Endodermal cell (in vitro differentiated cells): ENCODE measurements at places on chromosomes 2 and 18. TPM values are rescaled to one million over a fixed set of nuclear protein-coding genes. Genes with fewer than 3 reads are reported as not detected.

DNA sequence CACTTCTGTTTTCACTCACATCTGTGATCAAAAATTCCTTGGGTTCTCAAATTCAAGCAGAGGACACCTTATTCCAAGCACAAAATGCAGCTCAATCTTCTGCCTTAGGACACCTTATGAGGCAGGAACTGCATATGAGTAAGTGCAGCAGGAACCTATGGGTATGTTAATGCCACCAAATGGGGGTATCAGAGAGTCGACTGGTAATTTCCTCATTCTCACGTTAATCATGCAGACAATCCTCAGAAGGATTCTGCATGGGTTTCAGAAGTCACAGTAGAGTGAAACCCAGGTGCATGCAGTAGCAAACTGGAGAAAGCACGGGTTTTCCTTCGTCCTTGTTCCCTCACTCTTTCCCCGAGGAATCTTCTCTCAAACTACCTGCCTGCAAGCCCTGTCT, 452.8 kb downstream of the CBLN2 start:
- no peaks in the 10 kb centered on the region for H3K27me3 ChIP-seq
- no peaks in the 10 kb centered on the region for H3K36me3 ChIP-seq
- H3K4me1 ChIP-seq = no peaks in the 10 kb centered on the region
- no peak overlapping the region for H3K27ac ChIP-seq
- no peak overlapping the region for H3K4me3 ChIP-seq

- H3K27me3 ChIP-seq = no peaks in the 10 kb centered on the region
- no peak for DNase-seq
- no peak overlapping the region for H3K4me3 ChIP-seq
- peaks cover 12% of the 10 kb centered on the region for H3K4me1 ChIP-seq
- H3K27ac ChIP-seq = no peak overlapping the region
- H3K36me3 ChIP-seq = no peaks in the 10 kb centered on the region
These were observed 94.3 kb upstream of the CELF4 start for GRCh38 chr18:37659906-37660305.

DNA sequence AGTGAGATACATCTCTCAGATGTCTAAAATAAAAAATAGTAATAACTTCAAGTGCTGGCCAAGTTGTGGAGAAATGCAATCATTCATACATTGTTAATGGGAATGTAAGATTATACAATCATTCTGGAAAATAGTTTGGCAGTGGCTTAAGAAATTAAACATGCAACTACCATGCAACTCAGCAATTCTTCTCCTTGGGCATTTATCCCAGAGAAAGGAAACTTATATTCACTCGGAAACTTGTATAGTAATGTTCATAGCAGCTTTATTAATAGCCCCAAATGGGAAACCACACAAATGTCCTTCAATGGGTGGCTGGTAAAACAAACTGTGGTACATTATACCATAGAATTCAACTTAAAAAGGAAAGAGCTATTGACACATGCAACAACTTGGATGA, 274.0 kb upstream of the SPRED2 start:
- H3K4me3 ChIP-seq = no peak overlapping the region
- H3K36me3 ChIP-seq = no peaks in the 10 kb centered on the region
- no peak overlapping the region for H3K27ac ChIP-seq
- no peaks in the 10 kb centered on the region for H3K27me3 ChIP-seq

DNA sequence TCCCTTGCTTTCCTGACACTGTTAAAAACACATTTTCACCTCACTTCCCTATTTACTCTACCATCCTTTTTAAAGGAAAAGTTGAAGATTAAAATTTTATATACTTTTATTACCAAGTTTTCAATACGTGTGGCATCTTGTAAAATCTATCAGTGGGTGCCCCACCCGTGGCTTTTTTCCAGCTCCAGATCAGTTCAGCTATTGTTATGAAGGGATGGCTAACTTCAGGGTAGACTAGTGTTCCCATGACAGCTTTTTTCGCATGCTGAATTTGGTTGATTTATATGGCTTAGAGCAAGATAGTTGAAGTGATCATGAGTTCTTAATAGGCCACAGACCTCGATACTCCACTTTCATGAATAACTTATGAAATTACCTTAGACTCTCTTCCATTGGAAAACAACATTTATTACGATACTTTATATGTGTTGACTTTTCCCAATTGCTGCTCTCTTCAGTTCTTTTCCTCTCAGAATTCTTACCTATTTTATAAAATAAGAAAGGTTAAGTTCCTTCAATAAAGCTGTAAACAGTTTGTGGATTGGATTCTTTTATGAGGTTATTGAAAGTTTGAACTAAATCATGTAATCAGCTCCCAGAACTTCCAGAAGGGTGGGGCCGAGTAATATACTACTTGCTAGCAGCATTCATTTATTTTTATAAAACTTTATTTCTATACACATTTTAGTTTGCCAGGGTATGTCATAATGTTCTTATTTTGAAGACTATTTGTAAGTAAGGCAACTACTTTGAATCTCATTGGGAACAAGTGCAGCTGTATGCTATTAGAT, 680.9 kb downstream of the SATB2 start:
- no peak overlapping the region for H3K27ac ChIP-seq
- H3K36me3 ChIP-seq = no peaks in the 10 kb centered on the region
- no peak overlapping the region for H3K4me3 ChIP-seq

DNA sequence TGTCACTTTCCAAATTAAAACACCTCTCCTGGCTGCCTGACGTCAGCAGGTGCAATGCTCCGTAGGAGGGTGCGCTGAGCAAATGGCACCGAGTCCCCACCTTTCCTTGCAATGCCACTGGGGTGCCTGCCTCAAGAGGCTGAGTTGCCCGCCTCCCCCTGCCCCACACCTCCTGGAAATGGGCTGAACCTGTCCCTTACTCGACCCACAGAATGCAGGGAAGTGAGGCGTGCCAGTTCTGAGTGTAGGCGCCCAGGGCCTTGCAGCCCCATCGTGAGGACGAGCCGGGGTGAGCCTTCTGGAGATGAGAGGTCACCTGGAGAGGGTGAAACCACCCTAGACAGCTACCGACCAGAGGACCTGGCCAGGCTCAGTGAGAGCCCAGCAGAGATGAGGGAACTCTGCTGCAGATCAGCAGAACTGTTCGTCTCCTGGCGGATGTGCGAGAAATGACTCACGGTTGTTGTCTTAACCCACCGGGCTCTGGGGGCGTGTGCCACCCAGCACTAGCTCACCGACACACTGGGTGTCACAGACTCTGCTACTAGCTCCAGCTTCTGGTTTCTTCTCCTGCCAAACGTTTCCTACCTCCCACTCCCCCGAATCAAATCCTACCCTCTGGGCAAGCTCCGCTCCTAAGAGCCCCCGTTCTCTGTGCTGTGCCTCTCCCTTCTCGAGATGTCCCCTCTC, 168.7 kb upstream of the HDAC4 start:
- H3K4me1 ChIP-seq = no peaks in the 10 kb centered on the region
- no peaks in the 10 kb centered on the region for H3K36me3 ChIP-seq
- H3K27me3 ChIP-seq = no peaks in the 10 kb centered on the region
- no peak overlapping the region for H3K27ac ChIP-seq
- DNase-seq = no peak

DNA sequence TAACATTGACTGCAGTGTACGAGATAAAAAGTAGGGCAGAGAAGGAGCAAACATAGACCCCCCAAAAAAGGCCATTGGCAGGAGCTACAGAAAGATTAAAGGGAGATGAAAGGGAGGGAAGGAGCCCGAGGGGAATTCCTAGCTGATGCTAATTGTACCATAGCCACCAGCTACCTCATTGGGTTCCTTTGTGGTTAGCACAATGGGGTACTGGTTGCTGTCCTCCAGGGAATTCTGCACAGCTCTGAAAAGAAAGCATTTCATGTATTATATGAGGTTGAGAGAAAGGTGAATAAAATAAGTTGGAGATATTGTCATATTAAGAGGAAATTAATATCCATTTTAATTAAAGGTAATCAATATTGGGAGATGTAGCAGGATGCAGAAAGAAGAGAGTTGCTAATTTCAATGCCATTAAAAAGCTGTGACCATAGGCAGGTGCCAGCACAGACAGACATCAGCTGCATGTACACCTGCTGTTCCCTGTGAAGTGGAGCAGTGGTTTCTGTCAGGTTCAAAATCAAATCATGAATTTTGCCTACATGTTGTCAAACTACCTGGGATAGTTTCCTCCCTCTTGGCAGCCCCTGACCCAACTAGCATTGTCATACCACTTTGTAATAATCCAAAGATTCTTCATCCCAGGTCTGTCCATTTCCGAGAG, 185.4 kb upstream of the DLGAP1 start:
- no peak overlapping the region for H3K27ac ChIP-seq
- DNase-seq = no peak
- H3K36me3 ChIP-seq = no peaks in the 10 kb centered on the region

GRCh38 chr18:22741318-22741717, 191.8 kb upstream of the RBBP8 start:
- H3K27me3 ChIP-seq = no peaks in the 10 kb centered on the region
- no peak overlapping the region for H3K4me3 ChIP-seq
- no peaks in the 10 kb centered on the region for H3K36me3 ChIP-seq
- no peak overlapping the region for H3K27ac ChIP-seq
- DNase-seq = no peak

GRCh38 chr18:77899972-77900754, 650.5 kb downstream of the GALR1 start:
- H3K27ac ChIP-seq = no peak overlapping the region
- peak; percentile 88 for DNase-seq
- H3K27me3 ChIP-seq = no peaks in the 10 kb centered on the region
- peak overlapping the region; percentile 77 for H3K4me3 ChIP-seq
- peaks cover 21% of the 10 kb centered on the region for H3K4me1 ChIP-seq

DNA sequence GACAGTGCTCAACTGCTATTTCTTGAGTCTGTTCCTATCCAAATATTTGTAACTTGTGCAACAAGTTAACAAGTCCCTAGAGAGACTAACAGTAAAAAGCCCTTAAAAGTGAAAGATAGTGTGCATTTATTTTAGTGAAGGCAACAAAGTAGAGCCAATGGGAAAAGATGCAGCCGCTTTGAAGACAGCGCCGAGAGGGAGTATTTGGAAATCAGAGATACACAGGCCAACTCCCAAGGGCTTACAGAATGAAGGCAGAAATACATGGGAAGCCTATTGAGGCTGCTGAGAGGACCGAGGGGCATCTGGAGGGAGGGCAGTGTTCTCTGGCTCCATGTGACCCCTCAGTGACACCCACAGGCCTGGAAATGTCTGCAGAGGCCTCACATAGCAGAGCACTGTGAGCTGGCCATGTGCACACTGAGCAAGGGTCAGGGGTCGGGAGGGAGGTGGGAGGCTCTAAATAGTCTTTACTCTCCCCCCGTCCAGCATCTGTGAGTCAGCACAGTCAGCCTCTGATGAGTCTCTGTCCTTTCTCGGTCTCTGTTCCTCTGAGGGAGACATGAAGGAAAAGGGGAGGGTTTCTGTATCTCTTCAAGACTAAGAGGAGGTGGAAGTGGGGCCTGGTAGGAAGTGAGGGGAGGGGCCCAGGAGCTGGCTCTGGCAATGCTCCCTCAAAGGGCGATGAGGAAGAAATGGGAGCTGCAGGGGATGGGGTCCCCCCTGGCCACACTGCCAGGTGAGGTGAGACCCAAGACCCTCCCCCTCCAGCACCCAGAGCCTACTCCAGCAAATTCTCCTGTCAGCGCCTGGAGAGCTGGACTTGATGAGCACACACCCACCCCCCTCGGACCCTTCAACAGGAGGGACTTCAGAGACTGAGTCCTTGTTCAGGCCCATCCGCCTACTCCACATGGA, 133.6 kb downstream of the SP3 start:
- no peak overlapping the region for H3K4me3 ChIP-seq
- no peaks in the 10 kb centered on the region for H3K36me3 ChIP-seq
- H3K4me1 ChIP-seq = no peaks in the 10 kb centered on the region
- no peak overlapping the region for H3K27ac ChIP-seq
- no peaks in the 10 kb centered on the region for H3K27me3 ChIP-seq

GRCh38 chr2:203583701-203584100, 48.6 kb upstream of the RAPH1 start:
- no peak overlapping the region for H3K4me3 ChIP-seq
- peaks cover 10% of the 10 kb centered on the region for H3K4me1 ChIP-seq
- H3K27ac ChIP-seq = no peak overlapping the region
- no peaks in the 10 kb centered on the region for H3K36me3 ChIP-seq
- DNase-seq = no peak
- peaks cover 11% of the 10 kb centered on the region for H3K27me3 ChIP-seq

GRCh38 chr2:47070920-47071824, 83.9 kb downstream of the STPG4 start:
- no peaks in the 10 kb centered on the region for H3K27me3 ChIP-seq
- H3K27ac ChIP-seq = no peak overlapping the region
- no peak for DNase-seq
- H3K4me3 ChIP-seq = no peak overlapping the region
- H3K36me3 ChIP-seq = peaks cover 4% of the 10 kb centered on the region

DNA sequence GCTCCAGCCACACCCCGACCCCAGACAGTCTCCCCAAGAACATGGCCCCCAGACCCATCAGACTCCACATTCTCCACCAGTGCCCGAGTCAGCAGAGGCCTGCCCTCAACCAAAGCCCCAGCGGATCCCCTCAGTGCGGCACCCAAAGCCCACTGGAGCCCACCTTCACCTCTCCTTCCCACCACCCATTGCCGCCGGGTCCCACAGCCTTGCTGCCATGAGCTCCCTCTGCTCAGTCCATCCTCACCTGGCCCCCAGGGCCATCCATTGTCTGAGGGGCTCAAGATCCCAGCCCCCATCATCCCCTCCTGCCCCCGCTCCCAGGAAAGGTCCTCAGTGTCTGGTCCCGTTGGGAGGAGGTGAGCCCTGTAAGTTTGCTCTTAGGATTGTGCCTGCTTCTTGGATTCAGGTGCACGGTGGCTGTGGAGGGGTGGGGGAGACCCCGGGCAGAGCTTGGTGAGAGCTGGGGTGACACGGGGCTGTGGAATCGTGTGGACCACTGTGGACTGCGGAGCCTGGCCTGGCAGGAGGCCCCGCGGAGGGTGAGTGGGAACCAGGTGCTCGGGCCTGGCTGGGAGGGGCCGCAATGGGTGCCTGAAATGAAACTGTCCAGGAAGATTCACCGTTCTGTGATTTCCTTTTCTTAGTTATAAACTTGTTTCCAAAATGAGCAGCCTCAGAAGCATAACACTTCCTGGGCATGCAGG, 32.7 kb upstream of the GPC1 start:
- H3K36me3 ChIP-seq = no peaks in the 10 kb centered on the region
- H3K4me3 ChIP-seq = no peak overlapping the region
- H3K27me3 ChIP-seq = no peaks in the 10 kb centered on the region
- H3K27ac ChIP-seq = no peak overlapping the region

GRCh38 chr2:31889044-31889443, 121.8 kb downstream of the MEMO1 start:
- no peaks in the 10 kb centered on the region for H3K27me3 ChIP-seq
- H3K4me1 ChIP-seq = no peaks in the 10 kb centered on the region
- H3K4me3 ChIP-seq = no peak overlapping the region
- no peak for DNase-seq
- H3K36me3 ChIP-seq = peaks cover 14% of the 10 kb centered on the region

GRCh38 chr2:20148923-20149702, 75.8 kb downstream of the SDC1 start:
- H3K27ac ChIP-seq = peak overlapping the region; percentile 99
- no peak overlapping the region for H3K4me3 ChIP-seq
- H3K27me3 ChIP-seq = no peaks in the 10 kb centered on the region
- no peaks in the 10 kb centered on the region for H3K36me3 ChIP-seq

The GREB1 gene
- 85.3 to 174 TPM (median 86.4 TPM) in 3 replicates for total RNA-seq

The PDCD1 gene
- 0.17 to 0.38 TPM in 2 of 3 replicates, not detected in the other for total RNA-seq

The UGT1A5 gene
- not detected in 3 replicates for total RNA-seq

The SLC23A3 gene
- total RNA-seq = 0.45 and 1.9 TPM in 2 replicates

The ELOA2 gene
- total RNA-seq = not detected in 3 replicates

The LYPD6B gene
- total RNA-seq = 12.6 and 12.8 TPM in 2 replicates

The POTEI gene
- total RNA-seq = 1.2 and 2.0 TPM in 2 replicates

The ALPG gene
- total RNA-seq = 0.09 TPM in 1 of 2 replicates, not detected in the other
